NCI-H1436 (cell line): ENCODE measurements at places on chromosomes 2 and 18.

- no peak for DNase-seq
These were observed 162.6 kb downstream of the FMNL2 start for GRCh38 chr2:152497481-152498052.

- no peak for DNase-seq
These were observed 89.2 kb upstream of the GLS start for GRCh38 chr2:190791347-190791975.

GRCh38 chr18:48715711-48716361 is 177.0 kb downstream of the CTIF start:
- DNase-seq: no peak

DNA sequence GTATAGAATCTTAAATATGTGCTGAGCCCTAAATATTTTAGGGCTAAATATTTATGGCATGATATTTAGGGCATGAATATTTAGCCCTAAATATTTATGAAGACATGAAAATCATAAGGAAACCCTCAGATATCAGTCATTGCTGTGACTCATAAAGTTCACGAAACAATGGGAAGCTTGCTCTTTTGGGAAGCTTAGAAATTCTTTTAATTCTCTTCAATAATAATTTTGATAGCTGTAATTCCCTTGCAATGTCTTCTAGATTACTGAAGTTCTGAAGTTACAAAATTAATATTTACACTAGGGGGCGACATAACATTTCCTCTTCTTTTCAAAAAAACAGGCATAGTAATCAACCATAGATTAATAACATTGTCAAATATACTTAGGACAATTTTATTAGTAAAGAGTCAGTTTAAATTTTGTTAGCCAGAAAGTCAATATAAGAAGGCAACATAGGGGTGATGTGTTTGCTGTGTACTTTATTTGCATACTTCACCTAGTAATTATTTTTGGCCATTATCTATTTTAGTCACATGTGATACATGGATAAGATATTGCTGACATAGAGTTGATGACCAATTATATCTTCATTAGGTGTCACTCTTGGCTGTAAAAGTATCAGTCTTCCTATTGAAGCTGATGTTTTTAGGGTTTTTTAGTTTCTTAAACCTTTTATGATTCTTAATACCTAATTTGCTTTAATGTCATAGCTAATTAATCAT is 13.2 kb downstream of the ZNF804A start:
- DNase-seq: no peak

DNA sequence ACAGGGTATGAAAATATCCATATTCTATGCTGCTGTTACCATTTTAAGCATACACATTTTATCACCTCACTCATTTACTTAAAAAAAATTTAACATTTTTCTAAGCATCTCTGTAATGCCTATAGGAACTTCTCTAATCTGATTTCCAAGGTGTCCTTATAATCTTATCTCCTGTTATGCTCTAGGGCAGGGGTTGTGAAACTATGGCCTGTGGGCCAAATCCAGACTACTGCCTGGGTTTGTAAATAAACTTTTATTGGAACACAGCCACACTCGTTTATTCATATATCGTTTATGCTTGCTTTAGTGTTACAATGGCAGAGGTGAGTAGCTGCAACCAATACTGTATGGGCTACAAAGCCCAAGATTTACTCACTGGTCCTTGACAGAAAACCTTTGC is 151.6 kb downstream of the RAPGEF4 start:
- DNase-seq: no peak
